Activated CD8-positive, alpha-beta memory T cell treated with anti-CD3 and anti-CD28 coated beads, Interleukin-2, amount 50 U/mL, for 48 hours (primary cell): ENCODE measurements at places on chromosomes 3 and 15.
A peak's percentile ranks its signal among the peaks of the same experiment; 100 is the strongest.

GRCh38 chr3:83662381-83662960, 1296.3 kb upstream of the CADM2 start:
- DNase-seq, result no peak

- no peak for DNase-seq
Observed at GRCh38 chr3:122397201-122397600, 13.2 kb downstream of the FAM162A start.

GRCh38 chr15:65916664-65917406, 47.5 kb downstream of the RAB11A start:
- DNase-seq, result peak; percentile 65

DNA sequence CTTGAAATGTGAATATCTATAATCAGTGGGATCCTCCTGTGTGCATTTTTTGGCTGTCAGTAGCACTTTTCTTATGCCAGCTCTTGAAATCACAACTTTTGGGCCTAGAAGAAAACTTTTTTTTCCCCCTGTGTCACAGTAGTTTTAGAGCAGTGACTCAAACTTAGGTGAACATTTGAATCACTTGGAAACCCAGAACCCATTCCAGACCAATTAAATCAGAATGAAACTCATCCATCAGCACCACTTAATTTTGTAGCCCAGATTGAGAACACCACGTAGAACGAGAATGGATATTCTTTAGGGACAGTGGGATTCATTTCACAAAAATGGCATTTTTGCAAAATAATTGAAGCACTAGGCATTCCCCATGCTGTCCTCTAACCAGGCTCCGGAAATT, 224.8 kb upstream of the NANOGP8 start:
- DNase-seq, result no peak

DNA sequence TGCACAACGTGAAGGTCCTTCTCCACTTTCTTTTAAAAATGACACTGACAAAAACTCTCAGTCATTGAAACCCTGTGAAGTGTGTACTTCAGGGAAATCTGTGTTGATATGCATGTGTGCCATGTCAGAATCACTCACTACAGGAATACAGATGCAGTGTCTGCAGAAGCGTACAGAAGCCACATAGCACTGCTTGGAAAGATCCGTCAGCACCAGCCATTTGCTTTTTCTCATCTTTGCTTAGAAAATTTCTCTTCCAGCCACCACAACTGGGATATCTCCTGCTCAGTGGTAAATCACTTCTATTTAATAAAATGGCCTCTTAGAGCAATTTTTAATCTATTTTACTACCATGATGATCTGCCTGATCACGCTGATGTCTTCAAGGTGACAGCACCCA, 91.3 kb upstream of the ARHGEF26 start:
- no peak for DNase-seq

- no peak for DNase-seq
Observed at GRCh38 chr3:71962561-71963240, 177.8 kb upstream of the PROK2 start.

- DNase-seq, result no peak
Observed at GRCh38 chr3:14236902-14237301, 58.3 kb downstream of the LSM3 start.

- DNase-seq, result no peak
Observed at GRCh38 chr3:146625186-146625775, 20.1 kb upstream of the PLSCR5 start.

GRCh38 chr3:50276762-50277101, 2.2 kb upstream of the LSMEM2 start:
- DNase-seq, result no peak

- no peak for DNase-seq
Observed at GRCh38 chr3:65577843-65578430, 460.8 kb downstream of the MAGI1 start.

- DNase-seq, result no peak
Observed at GRCh38 chr15:57405133-57405532, 28.8 kb downstream of the CGNL1 start.

GRCh38 chr3:72432246-72432645, 416.0 kb downstream of the SHQ1 start:
- DNase-seq, result no peak

- no peak for DNase-seq
Observed at GRCh38 chr3:161957467-161957866, 460.9 kb downstream of the OTOL1 start.

GRCh38 chr15:35256141-35256540, 171.0 kb upstream of the NANOGP8 start:
- DNase-seq, result no peak

DNA sequence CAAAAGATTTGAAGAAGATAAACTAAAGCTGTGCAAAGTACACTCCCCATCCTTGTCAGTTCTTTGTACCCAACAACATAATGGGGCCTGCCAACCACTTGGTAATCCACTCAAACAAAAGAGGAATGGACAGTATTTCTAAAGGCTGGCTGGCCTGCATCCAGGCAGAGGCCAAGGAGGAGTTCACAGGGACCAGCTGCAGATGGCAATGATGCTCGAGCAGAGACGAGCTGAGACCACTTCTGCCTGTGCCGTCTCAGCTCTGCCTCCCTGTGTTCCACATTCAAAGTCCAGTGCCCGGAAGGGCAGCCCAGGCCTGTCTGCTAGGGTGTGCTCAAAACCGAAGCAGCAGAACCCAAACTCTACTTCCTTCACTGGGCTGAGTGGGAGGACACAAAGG, 14.3 kb downstream of the CXCR6 start:
- DNase-seq, result peak; percentile 34

DNA sequence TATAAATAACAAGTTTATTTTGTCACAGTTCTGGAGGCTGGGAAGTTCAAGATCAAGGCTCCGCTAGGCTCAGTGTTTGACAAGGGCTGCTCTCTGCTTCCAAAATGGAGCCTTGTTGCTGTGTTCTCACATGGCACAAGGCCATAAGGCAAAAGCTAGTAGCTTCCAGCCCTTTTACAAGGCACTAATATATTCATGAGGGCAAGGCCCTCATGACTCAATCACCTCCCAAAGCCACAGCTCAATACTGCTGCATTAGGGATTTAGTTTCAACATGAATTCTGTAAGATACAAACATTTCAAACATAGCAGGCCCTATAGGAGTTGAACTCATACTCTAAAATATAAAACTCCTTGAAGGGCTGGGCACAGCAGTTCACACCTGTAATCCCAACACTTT, 30.2 kb downstream of the ZBTB11 start:
- no peak for DNase-seq

- no peak for DNase-seq
Observed at GRCh38 chr3:133467780-133468179, 67.9 kb downstream of the BFSP2 start.

DNA sequence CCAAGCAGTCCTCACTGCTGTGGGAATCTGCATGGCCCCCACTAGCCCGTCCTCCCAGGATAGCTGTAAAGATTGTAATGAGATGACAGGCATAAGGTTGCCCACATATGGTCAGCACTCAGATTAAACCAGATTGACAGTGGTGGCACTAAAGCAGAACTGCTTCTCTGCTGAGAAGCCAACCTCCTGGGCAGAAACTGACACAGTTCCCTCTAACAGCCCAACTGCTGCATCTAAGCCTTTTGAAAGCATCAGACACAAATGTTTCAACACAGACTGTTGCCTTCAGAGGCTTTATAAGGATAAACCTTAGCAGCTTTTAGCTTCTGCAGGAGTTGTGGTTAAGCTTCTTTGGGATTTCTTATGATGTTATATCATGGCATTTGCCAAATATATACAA, 13.0 kb downstream of the DCLK3 start:
- no peak for DNase-seq

GRCh38 chr15:86863226-86863915, 783.7 kb downstream of the AGBL1 start:
- DNase-seq, result no peak

DNA sequence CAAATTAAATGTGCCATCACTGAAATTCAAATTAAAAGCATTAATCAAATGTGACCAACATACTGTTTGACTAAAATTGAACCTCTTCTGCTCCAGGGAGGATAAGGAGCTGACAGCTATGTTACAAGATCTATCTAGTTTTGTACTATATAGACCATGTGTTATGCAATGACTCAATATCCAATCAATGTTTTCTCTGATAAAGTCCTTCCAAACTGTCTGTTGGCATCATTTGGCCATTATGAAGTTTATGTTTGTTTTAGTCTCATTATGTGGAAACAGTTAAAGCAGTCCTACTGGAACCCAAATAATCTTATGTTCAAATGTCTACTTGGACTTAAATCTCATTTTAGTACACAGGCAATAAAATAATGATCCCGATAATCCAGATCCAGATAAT, 267.0 kb upstream of the THBS1 start:
- no peak for DNase-seq

- no peak for DNase-seq
Observed at GRCh38 chr3:105424412-105425152, 57.9 kb downstream of the ALCAM start.

DNA sequence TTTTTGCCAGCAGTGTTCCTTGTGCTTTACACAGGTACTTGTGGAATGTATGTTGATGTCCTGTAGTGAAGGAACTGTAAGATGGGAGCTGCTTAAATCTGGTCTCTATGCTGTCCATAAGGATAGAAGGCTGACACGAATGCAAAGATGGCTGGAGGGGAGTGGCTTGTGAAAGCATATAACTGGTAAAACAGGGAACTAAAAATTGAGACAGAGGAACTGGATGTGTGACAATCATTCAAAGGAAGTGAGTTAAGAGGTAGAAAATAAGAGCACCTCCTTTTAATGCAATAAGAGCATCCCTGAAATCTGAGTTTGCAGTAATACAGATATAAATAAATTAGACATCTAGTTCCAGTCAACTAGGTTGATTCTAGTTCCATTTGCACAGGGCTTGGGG, 35.2 kb downstream of the RNF13 start:
- DNase-seq, result no peak

GRCh38 chr3:154040283-154040682, 80.9 kb upstream of the ARHGEF26 start:
- DNase-seq, result no peak

DNA sequence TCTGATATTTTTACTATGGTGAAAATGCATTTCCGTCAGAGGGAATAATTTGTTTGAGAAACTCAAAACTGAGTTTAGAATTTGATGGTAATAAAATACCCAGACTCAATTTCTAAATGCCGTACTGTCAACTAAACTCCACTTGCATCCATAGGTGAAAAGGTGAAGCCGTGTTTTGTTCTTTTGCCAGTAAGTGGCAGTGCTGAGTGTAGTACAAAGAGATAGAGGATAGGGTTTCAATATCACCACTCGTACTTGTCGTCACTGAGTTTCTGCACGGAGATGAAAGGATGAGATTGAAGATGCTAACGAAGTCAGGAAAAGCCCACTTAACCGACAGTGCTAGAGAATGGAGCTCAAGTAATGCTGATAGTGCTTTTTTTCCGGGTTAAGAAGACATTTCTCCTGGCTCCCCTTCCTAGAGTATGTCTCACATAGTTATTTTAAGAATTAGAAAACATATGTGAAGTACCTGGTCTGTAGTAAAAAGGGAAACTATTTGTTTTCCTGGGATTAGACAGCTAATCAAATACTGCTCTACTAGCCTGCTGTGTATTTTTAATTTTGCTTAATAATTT, 345.1 kb downstream of the IL5RA start:
- no peak for DNase-seq

- DNase-seq, result no peak
Observed at GRCh38 chr3:192637803-192638202, 89.5 kb downstream of the FGF12 start.

GRCh38 chr15:42707873-42708544, 28.9 kb downstream of the CDAN1 start:
- DNase-seq, result no peak

DNA sequence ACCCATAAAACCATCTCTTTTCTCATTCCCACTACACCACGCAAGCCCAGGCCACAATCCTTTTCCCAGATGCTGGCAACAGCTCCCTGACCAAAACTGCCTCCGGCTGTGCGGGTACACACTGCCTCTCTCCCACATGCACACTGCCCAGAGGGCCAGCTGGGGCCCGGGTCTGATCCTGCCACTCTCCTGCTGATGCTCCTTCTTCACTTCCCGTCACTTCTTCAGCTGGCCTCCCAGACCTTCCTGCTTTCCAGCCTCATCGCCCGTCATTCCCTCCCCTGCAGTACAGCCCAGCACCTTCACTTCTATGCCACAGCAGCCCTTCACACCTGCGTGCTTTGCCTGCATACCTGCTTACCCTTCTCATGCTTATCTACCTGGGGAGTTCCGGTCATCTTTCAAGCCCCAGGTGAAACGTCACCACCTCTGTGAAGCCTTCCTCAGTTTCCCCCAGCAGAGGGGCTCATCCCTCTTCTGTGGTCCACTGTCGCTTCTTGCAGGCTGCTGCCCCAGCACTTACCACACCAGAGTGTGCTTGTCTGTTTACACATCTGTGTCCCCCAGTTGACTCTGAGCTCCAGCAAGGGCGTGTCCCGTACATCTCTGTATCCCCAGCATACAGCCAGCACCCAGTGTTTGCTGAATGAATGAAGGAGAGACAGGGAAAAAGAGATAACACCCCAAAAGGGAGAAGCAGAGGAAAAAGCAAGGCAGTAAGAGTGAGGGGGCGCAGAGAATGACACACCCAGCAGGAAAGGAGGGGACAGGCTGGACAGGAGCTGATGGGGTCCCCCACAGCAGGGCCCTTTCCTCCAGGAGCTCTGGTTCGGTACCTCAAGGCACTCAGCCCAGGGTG, 22.2 kb downstream of the GRAMD2A start:
- no peak for DNase-seq

- no peak for DNase-seq
Observed at GRCh38 chr3:45560281-45560971, 34.1 kb upstream of the LIMD1 start.

- DNase-seq, result no peak
Observed at GRCh38 chr3:193816656-193817311, 223.8 kb downstream of the OPA1 start.

- DNase-seq, result no peak
Observed at GRCh38 chr15:62121273-62122015, 43.6 kb downstream of the C2CD4B start.

DNA sequence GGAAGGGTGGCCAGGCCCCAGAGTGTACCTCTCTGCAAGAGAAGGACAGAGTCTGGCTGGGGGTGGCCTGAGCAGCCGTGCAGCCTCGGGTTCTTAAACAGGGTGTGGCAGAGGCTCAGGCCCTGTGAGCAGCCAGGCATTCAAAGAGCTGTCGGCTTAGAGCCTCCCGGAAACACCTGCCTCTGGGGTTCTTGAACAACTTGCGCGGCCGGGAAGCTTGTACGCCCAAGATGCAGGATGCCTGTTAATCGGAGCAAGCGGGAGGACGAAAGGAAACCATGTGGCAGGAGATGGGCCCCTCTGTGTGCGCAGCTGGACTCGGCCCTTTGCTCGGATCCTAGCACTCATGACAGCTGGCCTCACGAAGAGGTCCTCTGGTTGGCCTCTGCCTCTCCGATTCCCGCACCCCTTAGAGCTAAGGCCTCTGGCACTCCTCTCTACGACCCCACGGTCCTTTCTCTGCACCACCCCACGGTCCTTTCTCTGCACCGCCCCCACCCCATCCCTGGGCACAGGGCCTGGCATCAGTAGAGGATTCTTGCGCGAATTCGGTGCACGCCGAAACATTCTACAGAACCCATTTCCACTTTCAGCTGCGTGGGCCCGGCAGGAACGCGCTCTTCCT, 23.9 kb upstream of the TXNRD3 start:
- DNase-seq, result no peak

GRCh38 chr3:64691051-64691450, 3.3 kb upstream of the ADAMTS9 start:
- no peak for DNase-seq

GRCh38 chr3:115658032-115658336, 34.7 kb downstream of the GAP43 start:
- DNase-seq, result no peak
